ENCODE measurements at places on chromosomes 3 and 15.

DNA sequence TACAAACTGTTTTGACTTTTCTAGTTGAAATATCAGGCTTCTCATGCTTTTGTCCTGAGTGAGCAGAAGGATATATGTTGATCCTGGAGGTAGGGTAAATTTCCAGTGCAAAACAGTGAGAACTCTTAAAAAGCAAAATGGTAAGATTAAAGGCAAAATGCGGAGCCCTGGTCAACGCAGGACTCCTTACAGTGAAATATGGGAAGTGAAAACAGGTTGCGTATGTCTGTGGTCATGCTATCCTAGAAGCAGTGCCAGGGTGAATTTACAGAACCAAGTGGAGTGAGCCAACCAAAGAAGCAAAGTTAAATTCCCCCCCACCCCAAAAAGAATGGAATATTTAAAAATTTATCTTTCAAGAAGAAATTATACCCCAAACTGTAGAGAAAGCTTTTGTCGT lies 256.4 kb downstream of the NR2F2 start:
- DNase-seq, result no peak

DNA sequence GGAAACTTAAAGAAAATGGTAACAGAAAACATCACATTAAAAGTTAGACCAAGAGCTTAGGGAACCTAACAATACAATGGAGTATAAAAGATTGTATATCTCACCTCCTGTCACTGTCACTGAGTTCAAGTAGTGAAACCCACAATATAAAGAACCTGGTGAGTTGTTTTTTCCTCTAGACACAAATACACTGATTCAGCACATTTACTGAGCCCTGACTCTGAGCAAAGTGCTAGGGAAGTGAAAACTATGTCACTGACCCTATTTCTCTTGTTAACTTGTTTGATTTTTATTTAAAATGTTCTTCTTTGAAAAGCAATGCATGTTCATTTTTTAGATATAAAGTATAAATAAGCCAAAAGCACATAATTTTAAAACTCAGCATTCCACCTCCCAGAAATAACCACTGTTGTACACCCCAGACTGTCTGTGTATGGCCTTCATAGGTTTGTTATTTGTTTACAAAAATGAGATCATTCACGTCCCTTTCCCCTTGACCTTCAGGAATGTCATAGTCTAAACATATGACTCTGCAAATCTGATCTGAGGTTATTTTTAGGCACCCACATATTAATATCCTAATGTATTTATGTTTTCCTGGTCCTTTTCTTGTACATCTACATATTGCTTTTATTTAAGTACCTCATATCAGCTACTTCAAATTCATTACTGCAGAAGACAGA lies 69.2 kb upstream of the CSTA start:
- DNase-seq, result no peak

DNA sequence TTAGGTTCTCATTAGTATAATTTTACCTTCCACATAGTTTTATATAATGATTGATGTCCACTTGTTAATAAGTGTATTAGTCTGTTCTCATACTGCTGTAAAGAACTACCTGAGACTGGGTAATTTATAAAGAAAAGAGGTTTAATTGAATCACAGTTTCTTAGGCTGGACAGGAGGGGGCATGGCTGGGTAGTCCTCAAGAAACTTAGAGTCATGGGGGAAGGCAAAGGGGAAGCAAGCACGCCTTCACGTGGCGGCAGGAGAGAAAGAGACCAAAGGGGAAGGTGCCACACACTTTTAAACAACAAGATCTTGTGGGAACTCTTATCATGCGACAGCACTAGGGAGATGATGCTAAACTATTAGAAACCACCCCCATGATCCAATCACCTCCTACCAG lies 19.2 kb downstream of the DZIP3 start:
- DNase-seq, result no peak

- DNase-seq, result no peak
These were observed 96.0 kb downstream of the SPATA16 start for GRCh38 chr3:173044998-173045397.

GRCh38 chr15:88800026-88800425 lies 3.2 kb upstream of the ACAN start:
- no peak for DNase-seq

DNA sequence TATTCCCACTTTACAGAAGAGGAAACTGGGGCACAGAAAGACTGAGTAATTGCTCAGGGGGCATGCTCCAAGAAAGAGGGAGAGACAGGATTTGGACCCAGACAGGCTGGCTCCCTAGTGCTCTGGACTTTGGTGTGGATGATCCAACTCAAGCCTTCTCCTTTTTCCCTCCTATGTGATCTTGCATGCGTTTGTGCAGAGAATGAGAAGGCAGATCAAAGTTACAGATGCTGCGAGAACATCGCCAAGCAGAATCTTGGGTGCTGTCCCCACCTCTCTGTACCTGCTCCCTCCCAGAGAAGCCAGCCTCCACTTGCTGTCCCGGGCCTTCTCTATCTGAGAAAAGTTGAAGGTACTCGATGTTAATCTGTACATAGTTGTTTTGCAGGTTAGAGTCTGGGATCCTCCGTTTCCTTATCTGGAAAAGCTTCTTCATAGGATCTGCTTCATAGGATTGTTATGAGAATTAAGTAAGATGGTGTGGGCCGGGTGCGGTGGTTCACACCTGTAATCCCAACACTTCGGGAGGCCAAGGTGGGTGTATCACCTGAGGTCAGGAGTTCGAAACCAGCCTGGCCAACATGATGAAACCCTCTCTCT lies 10.2 kb downstream of the GNB5 start:
- no peak for DNase-seq

- no peak for DNase-seq
These were observed 222.8 kb downstream of the FOXP1 start for GRCh38 chr3:71360764-71361163.

- DNase-seq, result peak; percentile 67
These were observed 2.9 kb upstream of the FAM43A start for GRCh38 chr3:194682694-194683310.

DNA sequence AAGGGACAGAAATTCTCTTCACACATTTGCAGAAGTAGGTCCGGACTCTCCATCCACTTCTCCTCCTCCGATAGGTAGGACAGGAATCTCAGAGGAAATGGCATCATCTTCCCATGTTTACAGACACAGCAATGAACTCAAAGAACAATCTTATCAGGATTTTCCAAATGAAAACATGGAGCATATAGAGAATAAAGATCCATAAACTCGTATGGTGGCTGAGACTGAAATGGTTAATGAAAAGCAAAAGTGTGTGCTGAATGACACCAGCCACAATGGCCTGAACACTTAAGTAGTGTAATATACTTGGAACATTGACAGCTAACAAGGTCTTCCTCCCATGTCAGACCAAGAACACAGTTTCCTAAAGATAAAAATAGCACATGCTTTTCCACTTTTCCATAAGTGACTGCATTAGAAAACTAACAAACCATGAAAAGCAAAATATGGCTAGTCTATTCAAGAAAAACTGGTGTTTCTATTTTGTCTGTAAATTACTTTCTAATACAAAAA lies 5.8 kb downstream of the CCRL2 start:
- no peak for DNase-seq
